Gastrocnemius medialis (tissue), 4 donors: ENCODE measurements at places on chromosomes 11 and 22. TPM values are rescaled to one million over a fixed set of nuclear protein-coding genes. Genes with fewer than 3 reads are reported as not detected.

Gene HMOX1
- total RNA-seq = 11.4 TPM

Gene MIAT
- total RNA-seq = 0.07 TPM

Gene ARFGAP2
- 165 TPM for total RNA-seq

Gene HBE1
- not detected for total RNA-seq

Gene ADORA2A
- 3.6 TPM for total RNA-seq

Gene OR52E6
- total RNA-seq = not detected

Gene DEFB131B
- total RNA-seq = not detected

Gene SMIM35
- total RNA-seq = not detected

Gene ALKBH3
- 43.5 TPM for total RNA-seq

Gene TUBA8
- total RNA-seq = 68.7 TPM

Gene FJX1
- total RNA-seq = 1.6 TPM

Gene OR8G5
- total RNA-seq = not detected

Gene PLAAT4
- total RNA-seq = 3.8 TPM

Gene ART1
- total RNA-seq = 36.6 TPM

Gene C11orf42
- total RNA-seq = not detected

Gene RCOR2
- 1.5 TPM for total RNA-seq

Gene RAG2
- not detected for total RNA-seq

Gene SLC22A8
- total RNA-seq = not detected

Gene IRAG1
- total RNA-seq = 4.4 TPM

Gene CNTF
- total RNA-seq = 4.0 TPM

Gene APOA4
- not detected for total RNA-seq

Gene C22orf42
- not detected for total RNA-seq

Gene NCAM1
- 15.1 TPM for total RNA-seq

Gene FAR1
- total RNA-seq = 18.2 TPM

Gene SOX10
- 0.17 TPM for total RNA-seq

Gene EXPH5
- 0.22 TPM for total RNA-seq

Gene MUC5B
- not detected for total RNA-seq

Gene PACSIN3
- 369 TPM for total RNA-seq

Gene PHETA2
- 1.8 TPM for total RNA-seq

Gene TEX54
- not detected for total RNA-seq

Gene LIF
- not detected for total RNA-seq

Gene APOL3
- total RNA-seq = 18.3 TPM

Gene PDGFD
- total RNA-seq = 3.0 TPM

Gene PRRG4
- 0.46 TPM for total RNA-seq

Gene MIOX
- total RNA-seq = not detected

Gene CNTN5
- total RNA-seq = not detected

Gene HIKESHI
- total RNA-seq = 30.1 TPM

Gene MUC2
- not detected for total RNA-seq

Gene PNPLA3
- not detected for total RNA-seq

Gene CDHR5
- not detected for total RNA-seq
